ENCODE measurements at places on chromosomes 5 and 9.

DNA sequence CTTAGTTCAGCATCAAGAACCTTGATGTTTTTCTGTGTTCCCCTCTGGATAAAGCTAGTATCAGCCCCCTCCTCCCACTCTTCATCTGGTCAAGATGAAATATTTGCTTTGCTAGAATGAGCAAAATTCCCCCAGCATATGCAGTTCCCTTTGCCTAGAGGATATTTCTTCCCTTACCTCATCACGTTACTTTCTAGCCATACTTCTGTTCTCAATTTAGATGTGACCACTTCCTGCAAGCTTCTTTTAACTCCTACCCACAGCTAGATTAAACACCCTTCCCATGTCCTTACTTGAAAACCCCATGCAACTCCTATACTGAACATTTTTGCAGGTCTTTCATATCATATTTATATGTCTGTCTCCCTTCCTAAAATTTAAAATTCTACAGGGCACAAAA, 178.9 kb upstream of the TUSC1 start:
- no peak overlapping the region for H3K27ac ChIP-seq
- H3K36me3 ChIP-seq: no peaks in the 10 kb centered on the region
- no peaks in the 10 kb centered on the region for H3K4me1 ChIP-seq
- H3K4me3 ChIP-seq: no peak overlapping the region
- no peak for DNase-seq
- no peaks in the 10 kb centered on the region for H3K27me3 ChIP-seq

GRCh38 chr5:105146867-105147266, 1584.3 kb upstream of the NUDT12 start:
- H3K4me1 ChIP-seq: no peaks in the 10 kb centered on the region
- H3K27me3 ChIP-seq: no peaks in the 10 kb centered on the region
- H3K36me3 ChIP-seq: no peaks in the 10 kb centered on the region
- no peak overlapping the region for H3K27ac ChIP-seq

DNA sequence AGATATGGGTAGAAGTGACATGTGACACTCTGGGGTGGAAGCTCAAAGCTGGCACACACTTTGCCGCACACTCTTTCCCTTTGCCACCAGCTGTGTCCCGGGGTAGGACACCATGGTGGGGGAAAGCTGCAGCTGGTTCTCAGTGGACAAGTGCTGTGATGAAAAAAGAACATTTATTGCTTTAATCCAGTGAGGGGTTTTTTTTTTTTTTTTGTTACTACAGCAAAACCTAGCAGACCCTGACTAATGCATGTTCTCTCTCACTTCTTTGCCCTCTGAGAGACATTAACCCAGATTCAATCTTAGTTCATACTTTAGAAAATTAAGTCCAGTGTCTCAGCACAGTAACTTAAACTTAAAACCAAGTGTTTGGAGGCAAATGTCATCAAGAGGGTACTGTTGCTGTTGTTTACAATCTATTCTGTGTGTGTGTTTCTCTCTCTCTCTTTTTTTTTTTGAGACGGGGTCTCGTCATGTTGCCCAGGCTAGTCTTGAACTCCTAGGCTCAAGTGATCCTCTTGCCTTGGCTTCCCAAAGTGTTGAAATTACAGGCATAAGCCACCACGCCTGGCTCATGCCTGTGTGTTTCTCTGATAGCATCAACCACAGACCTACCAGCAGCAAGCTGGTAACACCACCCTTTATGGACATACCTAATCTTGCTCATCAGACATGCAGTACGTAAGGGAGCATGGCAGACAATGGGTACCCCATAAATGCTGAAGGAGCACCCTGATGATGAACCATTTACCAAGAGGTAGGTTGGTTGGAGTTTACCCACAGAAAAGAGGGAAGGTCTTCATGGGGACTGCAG, 84.7 kb upstream of the TBC1D2 start:
- H3K4me3 ChIP-seq: no peak overlapping the region
- peaks cover 35% of the 10 kb centered on the region for H3K27me3 ChIP-seq
- DNase-seq: no peak
- no peak overlapping the region for H3K27ac ChIP-seq
- peaks cover 6% of the 10 kb centered on the region for H3K4me1 ChIP-seq
- no peaks in the 10 kb centered on the region for H3K36me3 ChIP-seq

GRCh38 chr9:22204240-22204639, 195.1 kb upstream of the CDKN2B start:
- H3K4me1 ChIP-seq: peaks cover 17% of the 10 kb centered on the region
- peaks cover 34% of the 10 kb centered on the region for H3K27me3 ChIP-seq
- no peak overlapping the region for H3K27ac ChIP-seq

DNA sequence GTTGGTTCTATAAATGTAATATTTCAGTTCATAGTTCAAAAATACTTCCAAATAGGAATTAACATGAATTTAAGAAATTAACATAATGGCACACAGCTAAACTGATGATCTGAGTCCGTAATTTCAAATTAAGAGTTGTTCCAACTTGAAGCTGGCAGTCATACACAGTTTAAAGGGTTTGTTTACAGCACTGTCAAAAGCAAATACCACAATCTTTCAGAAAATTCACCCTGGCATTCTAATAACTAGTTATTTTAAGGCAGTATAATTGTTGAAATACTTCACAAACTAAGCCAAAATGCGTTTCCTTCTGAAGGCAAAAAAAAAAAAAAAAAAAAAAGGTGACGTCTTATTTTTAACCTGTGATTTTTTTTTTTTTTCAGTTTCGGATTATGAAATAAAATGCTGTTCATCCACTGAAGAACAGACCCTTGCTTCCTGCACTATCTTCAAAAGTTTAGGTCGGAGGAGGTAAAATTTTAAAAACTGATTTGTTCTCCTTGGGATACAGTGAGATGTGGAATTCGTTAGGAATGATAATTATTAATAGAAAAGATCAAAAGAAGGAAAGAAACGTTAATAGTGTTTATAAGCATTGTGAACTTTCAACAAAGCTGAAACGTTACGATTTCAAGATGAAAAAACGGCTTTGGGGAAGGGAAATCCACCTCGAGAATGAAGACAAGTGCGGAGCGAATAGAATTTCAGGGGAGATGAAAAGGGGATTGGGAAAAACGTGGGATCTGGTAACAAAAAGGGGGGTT, 850 bp downstream of the IL6ST start:
- peak overlapping the region; percentile 94 for H3K27ac ChIP-seq
- H3K4me1 ChIP-seq: peaks cover 61% of the 10 kb centered on the region
- no peaks in the 10 kb centered on the region for H3K27me3 ChIP-seq
- H3K36me3 ChIP-seq: peaks cover 49% of the 10 kb centered on the region

DNA sequence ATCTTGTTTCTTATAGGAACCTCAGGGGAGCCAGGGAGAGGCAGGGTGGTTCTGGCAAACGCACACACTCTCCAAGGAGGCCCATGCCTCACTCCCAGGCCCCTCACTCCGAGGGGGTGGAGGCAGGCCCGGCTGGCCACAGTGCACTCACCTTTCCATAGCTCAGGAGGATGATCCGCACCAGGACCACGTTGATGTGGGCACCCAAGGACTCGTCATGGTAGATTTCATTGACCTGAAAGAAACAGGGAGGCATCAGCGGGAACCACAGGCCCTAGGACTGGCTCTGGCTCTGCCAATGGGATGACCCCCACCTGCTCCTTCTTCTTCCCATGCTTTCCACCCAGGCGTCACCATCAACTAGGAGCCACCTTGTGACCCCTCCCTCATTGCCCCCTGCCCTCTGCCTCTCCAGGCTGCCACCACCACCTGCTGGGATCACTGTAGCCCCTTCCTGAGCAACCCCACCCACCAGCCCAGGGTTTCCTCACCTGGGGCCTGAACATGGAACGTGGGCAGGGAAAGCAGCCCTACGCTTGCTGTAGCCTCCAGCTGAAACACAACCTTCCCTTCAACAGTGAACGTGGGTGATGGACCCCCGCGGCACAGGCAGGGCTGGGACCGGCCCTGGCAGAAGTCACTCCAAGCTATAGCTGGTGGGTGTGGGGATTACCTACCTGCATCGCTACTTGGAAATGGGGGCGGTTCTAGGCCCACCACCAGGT, 120.9 kb downstream of the ZNF354C start:
- DNase-seq: no peak
- H3K4me1 ChIP-seq: no peaks in the 10 kb centered on the region
- H3K4me3 ChIP-seq: no peak overlapping the region
- H3K36me3 ChIP-seq: no peaks in the 10 kb centered on the region
- H3K27me3 ChIP-seq: no peaks in the 10 kb centered on the region

DNA sequence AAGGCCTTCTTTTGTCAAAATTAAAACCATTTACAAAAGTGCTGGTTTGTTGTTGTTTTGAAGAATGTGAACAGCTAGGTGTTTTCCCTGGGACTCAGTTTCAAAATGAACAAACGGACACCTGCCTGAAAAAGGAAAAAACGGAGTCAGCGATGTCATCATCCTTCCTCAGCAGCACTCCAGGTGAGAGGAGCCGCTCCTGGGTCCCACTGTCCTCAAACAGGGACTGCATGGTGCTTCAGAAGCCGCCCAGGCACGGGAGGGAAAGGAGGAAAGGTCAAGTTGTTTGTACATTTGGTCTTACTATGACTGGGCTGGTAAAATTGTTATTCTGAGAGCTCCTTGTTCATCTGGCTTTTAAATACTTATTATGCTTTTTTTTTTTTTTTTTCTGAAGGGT, 69.0 kb upstream of the ZSWIM6 start:
- DNase-seq: no peak
- no peak overlapping the region for H3K27ac ChIP-seq

- no peak for DNase-seq
- no peaks in the 10 kb centered on the region for H3K4me1 ChIP-seq
- peaks cover 66% of the 10 kb centered on the region for H3K36me3 ChIP-seq
- H3K4me3 ChIP-seq: no peak overlapping the region
- H3K27ac ChIP-seq: no peak overlapping the region
These were observed 22.4 kb upstream of the MRNIP start for GRCh38 chr5:179880848-179881590.

GRCh38 chr5:5342784-5343183, 79.7 kb upstream of the ICE1 start:
- H3K4me1 ChIP-seq: no peaks in the 10 kb centered on the region
- H3K4me3 ChIP-seq: no peak overlapping the region
- H3K27me3 ChIP-seq: no peaks in the 10 kb centered on the region

DNA sequence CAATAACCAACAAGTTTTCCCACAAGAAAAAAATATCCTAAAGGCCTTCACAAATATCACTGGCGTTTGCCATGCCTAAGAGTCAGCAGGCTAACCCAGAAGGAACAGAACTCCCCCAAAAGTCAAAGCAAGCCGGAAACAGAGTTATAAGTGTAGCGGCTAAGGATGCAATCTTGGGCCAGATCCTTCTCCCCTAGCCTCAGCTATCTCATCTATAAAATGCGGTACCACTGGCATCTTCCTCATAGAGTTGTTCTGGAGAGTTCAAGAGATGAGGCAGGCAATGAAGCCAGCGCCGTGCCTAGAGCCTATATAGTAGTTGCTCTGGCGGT, 632 bp downstream of the DPM2 start:
- H3K27ac ChIP-seq: peak overlapping the region; percentile 91
- DNase-seq: no peak
- peak overlapping the region; percentile 94 for H3K4me3 ChIP-seq
- H3K36me3 ChIP-seq: peaks cover 47% of the 10 kb centered on the region
- H3K27me3 ChIP-seq: no peaks in the 10 kb centered on the region

DNA sequence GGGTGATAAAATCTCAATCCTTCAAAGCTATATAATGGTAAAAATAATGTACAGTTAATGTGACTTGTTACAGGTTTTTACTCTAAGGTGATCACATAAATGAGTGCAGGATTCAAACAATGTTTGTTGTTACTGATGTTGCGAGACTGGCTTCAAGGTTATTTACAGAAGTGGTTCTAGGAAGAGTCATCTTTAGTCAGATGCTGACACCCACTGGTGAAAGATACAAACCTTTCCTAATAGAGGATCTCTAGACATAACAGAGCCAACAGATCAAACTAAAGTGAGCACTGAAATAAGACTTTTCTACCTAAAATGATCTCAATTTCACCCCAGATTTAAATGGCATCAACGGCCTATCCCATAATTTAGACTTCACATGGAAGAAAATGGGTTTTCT, 20.2 kb downstream of the ARSB start:
- DNase-seq: no peak
- no peak overlapping the region for H3K27ac ChIP-seq
- H3K4me1 ChIP-seq: peaks cover 2% of the 10 kb centered on the region
- no peak overlapping the region for H3K4me3 ChIP-seq

GRCh38 chr5:142627383-142628217, 58.3 kb downstream of the FGF1 start:
- H3K27me3 ChIP-seq: peaks cover 14% of the 10 kb centered on the region
- no peak for DNase-seq
- no peak overlapping the region for H3K27ac ChIP-seq

DNA sequence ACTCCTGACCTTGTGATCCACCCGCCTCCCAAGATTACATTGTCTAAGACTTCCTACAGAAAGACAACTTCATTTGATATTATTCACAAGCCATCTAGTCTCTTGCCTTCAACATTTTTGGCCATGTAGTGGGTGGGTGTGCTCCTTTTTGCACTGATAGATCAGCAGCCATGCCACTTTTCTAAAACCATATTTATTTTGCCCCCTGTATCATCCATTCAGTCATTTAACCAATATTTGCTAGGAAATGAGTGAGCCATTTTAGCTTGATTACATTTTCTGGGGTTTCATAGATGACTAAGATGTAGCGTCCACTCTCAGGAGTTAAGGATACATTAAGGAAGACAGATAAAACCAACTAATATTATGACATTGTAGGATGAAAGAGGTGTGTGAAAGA, 555.6 kb downstream of the RAB3C start:
- H3K4me1 ChIP-seq: peaks cover 15% of the 10 kb centered on the region
- no peak overlapping the region for H3K4me3 ChIP-seq
- H3K27ac ChIP-seq: no peak overlapping the region
- peaks cover 6% of the 10 kb centered on the region for H3K36me3 ChIP-seq

DNA sequence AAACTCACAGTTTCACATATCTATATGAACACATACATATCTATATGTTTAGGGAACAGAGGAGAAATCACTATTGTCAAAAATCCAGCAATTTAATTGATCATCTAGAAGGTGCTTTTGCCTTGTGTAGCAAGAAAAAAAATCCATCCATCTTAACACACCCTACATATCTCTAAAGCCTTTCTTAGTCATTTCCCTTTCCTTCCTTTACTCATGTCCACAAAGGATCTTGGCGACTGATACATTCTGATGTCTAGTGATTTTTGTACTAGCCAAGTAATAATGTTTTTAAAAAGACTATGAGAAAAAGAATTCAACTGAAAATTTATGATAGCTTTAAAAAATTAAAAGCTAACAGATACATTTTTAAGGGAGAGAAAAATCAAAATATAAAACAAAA, 22.5 kb downstream of the ZDHHC21 start:
- peak overlapping the region; percentile 62 for H3K27ac ChIP-seq
- peaks cover 18% of the 10 kb centered on the region for H3K36me3 ChIP-seq
- no peaks in the 10 kb centered on the region for H3K27me3 ChIP-seq
- no peak for DNase-seq
- H3K4me3 ChIP-seq: no peak overlapping the region

DNA sequence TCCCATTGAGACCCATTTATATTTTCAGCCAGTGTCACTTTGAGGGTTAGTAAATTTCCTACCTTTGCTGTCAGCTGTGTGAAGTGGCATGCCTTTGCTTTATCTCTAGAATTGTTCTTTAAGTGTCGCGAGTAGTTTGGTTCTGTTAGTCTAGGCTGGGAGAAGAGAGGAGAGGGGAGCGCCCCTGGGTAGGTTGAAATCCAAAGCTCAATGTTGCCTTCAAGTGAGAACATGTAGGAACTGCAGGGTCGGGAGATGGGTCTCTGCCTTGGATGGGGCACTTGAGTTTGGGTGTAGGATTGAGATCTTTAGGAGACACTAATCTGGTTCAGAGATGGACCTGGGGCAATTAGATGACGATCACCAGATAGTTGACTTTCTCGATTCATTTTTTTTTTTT, 46.3 kb downstream of the STC2 start:
- no peak overlapping the region for H3K27ac ChIP-seq
- H3K27me3 ChIP-seq: peaks cover 52% of the 10 kb centered on the region
- H3K4me3 ChIP-seq: no peak overlapping the region
- peaks cover 5% of the 10 kb centered on the region for H3K4me1 ChIP-seq
